ENCODE measurements at places on chromosomes 6 and 20. TPM values are rescaled to one million over a fixed set of nuclear protein-coding genes. Genes with fewer than 3 reads are reported as not detected.

- DNase-seq = no peak
These were observed 35.3 kb downstream of the TPX2 start for GRCh38 chr20:31774408-31774807.

GRCh38 chr6:2187826-2188225, 57.6 kb downstream of the GMDS start:
- no peak for DNase-seq

DNA sequence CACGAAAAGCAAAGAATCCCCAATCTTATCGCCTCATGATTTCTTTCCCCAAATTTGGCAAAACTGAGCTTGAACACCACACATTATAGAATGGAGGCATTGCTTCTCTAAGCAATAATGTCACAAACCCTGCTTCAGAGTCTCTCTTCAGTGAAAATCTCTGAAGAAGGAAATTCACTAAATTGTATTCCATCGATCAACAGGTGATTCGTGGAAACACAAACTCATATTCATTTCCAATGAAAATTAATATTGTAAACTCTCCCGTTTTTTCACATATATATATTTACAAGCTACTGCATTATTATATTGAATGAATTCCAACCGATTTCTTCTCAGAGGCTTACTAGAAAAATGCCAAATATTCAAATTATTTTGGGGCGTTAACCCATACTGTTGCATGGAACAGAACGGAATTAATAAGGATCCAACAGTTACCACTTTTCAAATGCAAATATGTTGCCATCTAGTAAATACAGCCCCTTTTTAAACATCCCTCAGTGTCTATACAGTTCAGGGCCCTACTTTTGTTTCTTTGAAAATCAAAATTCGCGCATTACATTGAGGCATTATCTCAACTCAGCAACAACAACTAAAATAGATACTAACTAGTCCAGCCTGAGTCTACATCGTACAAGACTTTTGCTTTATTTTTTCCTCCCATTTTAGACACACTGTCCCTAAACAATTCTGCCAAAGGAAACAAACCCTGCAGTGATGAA, 1.3 kb downstream of the KIF13A start:
- DNase-seq = no peak

- no peak for DNase-seq
These were observed 145.4 kb downstream of the DST start for GRCh38 chr6:56497240-56497639.

- no peak for DNase-seq
These were observed 30.3 kb upstream of the ADGRG6 start for GRCh38 chr6:142271476-142271875.

DNA sequence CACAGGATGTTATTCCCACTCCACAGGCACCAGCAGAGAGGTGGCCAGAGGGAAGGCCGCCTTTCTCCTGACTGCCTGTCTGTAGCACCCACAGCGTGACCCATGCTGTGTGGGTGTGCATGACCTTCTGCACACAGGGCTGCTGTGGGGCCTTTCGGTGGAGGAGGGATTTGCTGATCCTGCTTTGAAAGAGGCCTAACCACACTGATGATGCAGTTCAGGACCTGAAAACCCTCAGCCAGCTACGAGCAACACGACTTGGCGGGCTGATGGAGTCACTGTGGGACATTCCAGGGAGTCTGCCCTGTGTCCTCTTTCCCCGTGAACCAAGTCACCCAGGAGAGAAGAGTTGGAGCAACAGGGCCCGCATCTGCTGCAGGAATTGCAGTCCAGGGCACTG, 49.1 kb downstream of the SYTL3 start:
- DNase-seq = no peak

DNA sequence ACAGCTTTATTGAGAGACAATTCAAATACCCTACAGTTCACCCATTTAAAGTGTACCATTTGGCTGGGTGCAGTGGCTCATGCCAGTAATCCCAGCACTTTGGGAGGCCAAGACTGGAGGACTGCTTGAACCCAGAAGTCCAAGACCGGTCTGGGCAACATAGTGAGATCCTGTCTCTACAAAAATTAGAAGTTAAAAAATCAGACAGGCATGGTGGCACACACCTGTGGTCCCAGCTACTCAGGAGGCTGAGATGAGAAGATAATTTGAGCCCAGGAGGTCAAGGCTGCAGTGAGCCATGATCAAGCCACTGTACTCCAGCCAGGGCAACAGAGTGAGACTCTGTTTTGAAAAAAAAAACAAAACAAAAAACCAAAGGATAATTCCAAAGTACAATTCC, 8.9 kb downstream of the CAPN11 start:
- no peak for DNase-seq

DNA sequence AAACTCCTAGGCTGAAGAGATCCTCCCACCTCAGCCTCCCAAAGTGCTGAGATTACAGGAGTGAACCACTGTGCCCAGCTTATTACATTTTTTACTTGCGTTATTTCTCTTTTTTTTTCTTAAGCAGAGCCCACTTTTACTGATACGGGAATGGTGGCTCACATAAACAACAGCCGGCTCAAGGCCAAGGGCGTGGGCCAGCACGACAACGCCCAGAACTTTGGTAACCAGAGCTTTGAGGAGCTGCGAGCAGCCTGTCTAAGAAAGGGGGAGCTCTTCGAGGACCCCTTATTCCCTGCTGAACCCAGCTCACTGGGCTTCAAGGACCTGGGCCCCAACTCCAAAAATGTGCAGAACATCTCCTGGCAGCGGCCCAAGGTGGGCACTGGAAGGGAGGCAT, 10.5 kb downstream of the CAPN11 start:
- DNase-seq = no peak

DNA sequence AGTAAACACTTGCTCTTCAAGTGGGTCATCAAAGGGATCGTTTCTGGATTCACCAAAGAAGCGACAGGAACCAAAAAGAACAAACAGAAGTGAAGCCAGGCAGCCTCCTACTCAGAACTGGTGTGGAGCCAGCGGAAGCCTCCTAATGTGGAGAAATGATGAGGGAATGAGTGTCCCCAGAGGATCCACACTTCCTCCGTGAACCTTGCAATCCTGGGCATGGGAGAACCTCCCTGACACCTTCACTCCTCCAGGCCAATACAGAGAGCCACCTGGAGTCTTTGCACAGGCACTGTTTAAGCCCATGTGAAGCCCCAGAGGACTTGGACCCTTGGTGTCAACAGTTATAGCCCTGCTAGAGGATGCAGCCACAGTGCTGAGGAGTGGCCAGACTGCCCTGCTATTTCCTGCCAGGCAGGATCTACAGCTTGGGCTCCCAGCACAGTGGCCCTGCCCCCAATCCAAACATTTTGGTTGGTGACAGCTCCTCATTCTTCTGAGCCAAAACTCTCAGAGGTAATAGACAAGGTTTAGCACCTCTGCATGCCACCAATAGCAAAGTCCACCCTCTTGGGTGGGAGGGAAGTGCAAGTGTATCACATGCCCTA, 23.2 kb upstream of the SERINC1 start:
- DNase-seq = no peak

GRCh38 chr6:107670792-107671199, 153.3 kb downstream of the SCML4 start:
- DNase-seq = peak; percentile 28

DNA sequence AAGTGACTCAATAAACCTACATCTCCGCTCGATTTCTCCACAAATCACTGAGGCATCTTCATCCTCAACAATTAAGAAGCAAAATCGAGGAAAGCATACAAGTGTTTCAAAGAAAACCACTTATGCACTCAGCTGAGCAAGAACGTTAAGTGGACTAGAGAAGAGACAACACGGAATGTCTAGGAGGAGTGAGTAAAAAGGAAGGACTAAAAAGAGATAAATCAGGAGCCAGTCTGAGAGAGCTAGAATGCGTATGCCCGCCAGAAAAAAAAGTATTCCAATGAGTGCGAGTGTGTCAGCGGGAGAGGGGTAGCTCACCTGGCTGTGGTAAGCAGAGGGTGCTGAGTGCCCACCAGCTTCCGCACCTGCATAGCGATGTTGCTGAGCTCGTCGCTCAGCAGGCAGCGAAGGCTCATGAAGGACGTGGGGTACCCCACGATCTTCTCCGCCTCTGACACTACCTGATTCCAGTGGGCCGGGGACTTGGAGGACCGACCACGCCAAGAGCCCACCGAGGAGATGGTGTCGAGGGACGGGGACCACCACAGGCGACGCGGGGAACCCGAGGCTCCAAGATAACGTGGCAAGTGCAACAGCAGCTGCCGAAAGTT, 587 bp downstream of the PDSS2 start:
- DNase-seq = peak; percentile 10

DNA sequence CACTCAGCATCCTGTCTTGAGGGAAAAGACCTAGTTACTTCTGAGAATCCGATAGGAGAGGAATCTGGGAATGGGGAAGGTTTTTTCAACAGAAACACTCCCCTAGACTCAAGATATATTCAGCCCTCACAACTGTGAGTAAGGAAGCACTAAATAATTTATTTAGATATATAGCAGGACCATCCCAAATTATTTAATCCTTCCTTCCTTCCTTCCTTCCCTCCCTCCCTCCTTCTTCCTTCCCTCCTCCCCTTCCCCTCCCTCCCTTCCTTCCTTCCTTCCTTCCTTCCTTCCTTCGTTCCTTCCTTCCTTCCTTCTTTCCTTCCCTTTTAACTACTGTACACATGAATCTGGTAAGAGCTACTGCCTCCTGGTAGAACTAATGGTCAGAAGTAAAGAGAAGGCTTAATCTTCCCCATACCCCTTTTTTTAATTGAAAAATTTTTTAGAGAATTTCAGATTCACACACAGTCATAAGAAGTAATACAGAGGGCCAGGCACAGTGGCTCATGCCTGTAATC, 10.1 kb downstream of the SLC24A3 start:
- DNase-seq = peak; percentile 87

DNA sequence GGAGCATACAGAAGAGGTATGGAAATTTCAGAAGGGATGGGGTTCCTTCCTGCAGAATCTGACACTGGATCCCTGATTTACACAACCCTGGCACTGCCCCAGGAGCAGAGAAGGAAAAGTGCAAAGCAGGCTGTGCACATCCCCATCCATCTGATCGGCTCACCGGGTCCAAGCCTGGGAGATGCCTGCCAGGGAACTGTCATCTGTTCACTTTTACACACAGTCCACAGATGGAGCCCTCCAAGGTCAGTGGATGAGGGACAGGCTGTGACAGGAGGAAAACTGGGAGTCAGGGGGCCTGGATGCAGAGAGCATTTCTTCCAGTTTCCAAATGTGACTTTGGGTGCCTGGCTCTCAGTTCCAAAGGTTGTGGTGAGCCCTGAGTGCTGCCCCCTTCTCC, 11.0 kb upstream of the SYNDIG1 start:
- no peak for DNase-seq

DNA sequence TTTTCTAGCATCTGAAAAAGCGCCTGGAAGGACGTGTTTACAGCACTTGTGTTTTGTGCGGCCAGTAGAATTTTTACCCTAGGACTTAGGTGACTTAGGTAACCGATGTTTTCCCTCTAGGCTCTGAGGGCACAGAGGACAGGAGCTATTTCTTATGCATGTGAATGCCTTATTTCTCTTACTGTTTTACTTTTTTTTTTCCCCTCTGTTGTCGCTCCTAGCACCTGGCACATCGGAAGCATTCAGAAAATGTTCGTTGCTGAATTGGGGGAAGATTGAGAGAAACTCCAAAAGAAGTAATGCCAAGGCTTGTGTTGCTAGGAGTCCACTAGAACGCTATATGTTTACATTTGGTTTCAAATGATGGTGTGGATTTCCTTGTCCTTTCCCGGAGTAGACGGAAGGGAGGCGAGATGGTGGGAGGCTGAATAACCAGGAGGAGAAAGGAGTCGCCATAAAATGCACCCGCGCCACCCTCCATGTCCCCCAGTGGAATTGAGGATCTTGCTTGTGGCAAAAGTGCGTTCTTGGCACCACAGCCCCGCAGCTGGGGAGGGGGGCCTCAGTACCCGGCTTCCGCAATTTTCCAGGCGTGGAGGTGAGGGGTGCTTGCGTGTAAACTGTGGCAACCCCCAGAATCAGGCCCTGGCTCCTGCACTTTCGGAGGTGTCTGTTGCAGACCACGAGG, 6.9 kb downstream of the OLIG3 start:
- no peak for DNase-seq

DNA sequence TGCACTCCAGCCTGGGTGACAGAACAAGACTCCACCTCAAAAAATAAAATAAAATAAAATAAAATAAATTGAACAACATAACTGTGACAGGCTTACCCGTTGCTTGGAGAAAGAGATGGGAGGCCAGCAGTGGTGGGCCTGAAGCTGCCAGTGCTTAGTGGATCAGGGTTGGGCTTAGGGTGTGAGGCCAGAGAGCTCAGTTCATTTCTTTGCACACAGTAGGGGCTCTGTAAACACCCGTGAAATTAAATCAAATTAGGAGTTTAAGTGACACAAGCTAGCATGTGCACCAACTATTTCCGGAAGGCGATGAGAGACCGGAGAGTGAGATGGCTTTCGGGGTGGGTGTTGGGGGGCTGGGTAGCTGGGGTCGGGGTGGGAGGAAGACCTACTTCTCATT, 25.8 kb upstream of the TTPAL start:
- no peak for DNase-seq

GRCh38 chr6:2110504-2110903, 134.9 kb downstream of the GMDS start:
- DNase-seq = no peak

DNA sequence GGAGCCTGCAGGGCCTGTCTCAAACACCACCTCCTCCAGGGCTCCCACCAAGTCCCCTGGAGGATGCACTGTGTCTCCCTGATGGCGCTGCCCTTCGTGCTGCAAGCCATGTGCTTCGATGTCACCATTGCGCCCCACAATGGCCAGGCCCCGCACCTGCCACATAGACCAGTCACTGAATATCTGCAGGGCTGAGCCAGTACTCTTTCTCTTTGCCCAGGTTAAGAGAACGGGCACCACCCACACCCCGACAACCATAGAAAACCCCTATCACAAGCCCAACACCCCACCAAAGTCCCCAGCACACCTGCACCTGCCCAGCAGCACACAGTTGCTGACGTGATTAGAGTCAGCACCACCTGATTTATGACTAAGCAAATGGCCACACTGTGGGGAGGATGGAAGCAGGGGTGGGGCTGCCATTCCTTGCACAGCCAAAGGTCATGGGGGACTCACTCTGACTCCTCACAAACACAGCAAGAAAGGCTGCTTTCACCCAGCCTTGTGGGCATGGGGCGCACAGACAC, 104.3 kb downstream of the SLC23A2 start:
- no peak for DNase-seq

Gene RWDD2A
- total RNA-seq = 3.6 TPM

Gene PAK5
- not detected for total RNA-seq

Gene DEFB126
- total RNA-seq = not detected

Gene GLYATL3
- not detected for total RNA-seq

Gene PPP1R14C
- 4.6 TPM for total RNA-seq

Gene NRSN1
- total RNA-seq = not detected

Gene ECT2L
- not detected for total RNA-seq

Gene CYP39A1
- total RNA-seq = 0.17 TPM

Gene FAM162B
- 0.81 TPM for total RNA-seq

Gene PTCRA
- total RNA-seq = not detected

Data from A673 (cell line).